Activated naive CD4-positive, alpha-beta T cell treated with Interleukin-2 at 50 U/mL for 16 hours (primary cell): ENCODE measurements at places on chromosomes 1 and 21.

- DNase-seq: no peak
These were observed 8.3 kb upstream of the FASLG start for GRCh38 chr1:172650474-172651193.

DNA sequence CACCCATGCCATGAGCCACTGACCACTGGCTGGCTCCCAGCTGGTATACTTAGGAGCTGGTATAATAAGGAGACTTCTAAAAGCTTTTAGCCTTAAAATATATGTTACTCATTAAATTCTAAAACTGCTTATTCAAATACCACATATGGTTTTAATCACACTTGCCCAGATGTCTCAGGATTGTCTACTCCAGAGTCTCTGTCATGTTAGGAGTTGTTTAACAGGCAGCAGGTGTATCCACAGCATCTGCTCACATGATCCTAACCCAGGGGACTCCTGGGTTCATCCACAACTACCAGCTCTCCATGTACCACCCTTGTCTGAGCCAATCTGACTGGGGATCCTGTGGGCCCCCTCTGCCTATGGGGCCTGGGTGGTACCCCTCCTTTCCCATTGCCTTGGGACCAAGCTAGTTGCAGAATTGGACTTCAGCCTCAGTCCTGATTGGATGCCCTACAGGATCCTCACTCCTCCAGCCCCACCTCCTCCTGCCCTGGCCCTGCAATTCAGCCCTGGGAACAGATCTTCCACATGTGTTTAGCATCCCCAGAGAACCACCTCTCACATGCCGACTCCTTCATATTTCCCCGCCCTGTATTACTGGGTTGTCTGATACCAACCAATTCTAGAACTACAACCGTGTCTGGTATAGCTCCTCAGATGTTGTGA is 61.3 kb downstream of the BCAR3 start:
- DNase-seq: no peak

- no peak for DNase-seq
These were observed 6.8 kb downstream of the SLC5A9 start for GRCh38 chr1:48229317-48229716.

DNA sequence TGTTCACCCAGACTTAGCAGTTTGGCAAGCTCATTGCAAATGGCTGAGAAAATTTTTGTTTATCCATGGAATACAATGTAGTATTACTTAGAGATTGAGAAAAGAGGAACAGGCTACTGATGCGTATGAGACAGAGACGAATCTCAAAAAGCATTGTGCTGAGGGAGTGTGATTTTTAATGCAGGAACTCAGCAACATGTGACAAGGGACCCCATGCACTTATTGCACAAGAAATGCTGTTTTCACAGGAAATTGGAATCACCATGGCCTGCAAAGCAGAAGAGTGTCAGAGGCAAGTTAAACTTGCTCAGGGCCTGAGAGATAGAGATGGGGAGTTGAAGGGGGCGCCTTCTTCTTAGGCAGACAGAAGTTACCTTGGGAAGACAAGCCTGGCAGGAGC is 32.6 kb upstream of the TLR5 start:
- no peak for DNase-seq

DNA sequence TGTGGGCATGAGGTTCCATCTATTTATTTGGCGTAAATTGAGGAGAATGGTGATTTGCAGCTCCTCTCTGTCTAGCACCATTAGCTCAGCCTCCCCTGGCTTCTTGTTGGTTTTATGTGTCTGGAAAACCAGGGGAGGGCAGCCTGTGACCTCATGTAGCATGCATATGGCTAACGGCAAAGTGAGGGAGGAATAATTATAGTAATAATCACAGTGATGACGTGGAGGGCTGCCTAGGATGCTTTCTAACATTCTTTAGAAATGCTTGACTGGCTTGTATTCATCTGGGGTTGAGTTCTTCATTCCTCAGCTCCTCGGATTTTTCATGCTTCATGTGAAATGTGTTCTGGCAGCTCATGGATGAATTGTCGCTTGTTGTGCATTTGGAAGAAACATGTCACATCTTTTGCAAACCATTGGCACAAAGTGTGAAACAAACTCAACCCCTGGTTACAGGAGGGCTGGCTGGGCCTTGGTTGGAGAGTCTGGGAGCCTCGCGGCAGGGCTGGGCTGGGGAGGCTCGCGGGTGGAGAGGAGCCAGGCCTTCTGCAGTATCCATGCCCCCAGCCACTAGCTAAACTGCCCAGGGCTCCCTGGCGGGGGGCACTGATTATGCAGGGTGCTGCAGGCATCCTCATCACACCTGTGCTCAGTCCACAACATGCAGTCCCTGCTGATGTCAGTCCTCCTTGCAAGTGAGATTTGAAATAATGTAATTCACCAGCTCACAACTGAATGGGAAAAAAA is 149.6 kb downstream of the DISC1 start:
- DNase-seq: no peak

DNA sequence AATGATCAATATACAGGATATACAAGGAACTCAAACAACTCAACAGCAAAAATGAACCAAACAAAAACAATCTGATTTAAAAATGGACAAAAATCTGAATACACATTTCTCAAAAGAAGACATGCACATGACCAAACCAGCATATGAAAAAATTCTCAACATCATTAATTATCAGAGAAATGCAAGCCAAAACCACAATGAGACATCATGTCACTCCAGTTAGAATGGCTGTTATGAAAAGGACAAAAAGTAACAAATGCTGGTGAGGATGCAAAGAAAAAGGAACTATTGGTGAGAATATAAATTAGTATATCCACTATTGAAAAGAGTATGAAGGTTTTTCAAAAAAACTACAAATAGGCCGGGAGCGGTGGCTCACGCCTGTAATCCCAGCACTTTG is 42.0 kb downstream of the FCRL3 start:
- DNase-seq: no peak

- DNase-seq: no peak
These were observed 770 bp upstream of the RC3H1 start for GRCh38 chr1:174022976-174023277.

DNA sequence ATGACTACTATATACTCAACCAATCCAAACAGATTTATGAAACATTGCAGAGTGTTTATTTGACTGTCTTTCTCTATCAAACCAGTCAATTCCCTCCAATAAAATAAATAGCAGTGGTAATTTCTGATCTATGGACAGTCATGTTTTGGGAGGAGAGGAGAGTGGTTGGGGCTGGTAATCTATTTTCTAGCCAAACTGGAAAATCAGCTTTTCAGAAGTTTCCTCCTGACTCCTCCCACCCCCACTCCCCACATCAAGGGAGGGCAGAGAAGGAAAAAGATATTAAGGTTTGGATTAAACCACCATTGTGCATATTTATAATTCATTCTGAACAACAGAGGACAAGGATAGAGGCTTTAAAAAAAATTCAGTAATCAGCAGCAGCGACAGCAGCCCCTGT is 69.4 kb upstream of the SOX13 start:
- no peak for DNase-seq

DNA sequence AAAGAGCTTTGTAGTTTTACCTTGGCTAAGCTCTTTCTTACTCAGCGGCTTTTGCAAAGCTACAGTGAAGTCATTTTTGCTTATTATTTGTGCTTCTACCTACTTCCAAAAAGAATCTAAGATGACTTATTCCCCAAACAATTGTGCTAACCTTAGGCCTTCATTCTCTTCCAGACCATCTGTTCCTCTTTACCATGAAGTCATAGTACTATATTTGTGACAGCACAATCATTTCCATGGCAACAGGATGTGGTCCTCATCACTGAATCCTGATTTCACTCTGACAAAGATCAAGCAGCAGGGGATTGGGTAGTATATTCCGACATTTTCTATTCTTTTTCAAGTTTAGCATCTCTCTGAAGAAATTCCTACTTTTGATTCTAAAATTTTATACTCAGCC is 24.8 kb upstream of the NMNAT2 start:
- DNase-seq: no peak

DNA sequence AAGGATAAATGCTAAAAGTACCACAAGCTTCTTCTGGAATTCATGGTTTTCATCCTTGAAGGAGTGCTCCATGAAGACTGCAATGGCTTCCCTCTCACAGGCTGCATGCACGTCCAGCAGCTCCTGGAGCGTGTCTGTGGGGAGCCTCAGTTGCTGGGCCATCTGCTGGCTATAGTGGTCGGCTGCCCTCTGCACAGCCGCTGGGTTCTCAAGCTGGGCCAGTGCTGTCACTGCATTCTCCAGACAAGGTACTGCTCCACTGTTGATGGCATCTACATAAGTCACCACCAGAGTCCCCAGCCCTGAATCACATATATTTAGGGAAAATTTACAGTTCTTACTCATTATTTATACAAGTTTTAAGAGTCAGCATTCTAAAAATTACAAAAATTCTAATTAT is 8.7 kb downstream of the GBP4 start:
- DNase-seq: no peak

DNA sequence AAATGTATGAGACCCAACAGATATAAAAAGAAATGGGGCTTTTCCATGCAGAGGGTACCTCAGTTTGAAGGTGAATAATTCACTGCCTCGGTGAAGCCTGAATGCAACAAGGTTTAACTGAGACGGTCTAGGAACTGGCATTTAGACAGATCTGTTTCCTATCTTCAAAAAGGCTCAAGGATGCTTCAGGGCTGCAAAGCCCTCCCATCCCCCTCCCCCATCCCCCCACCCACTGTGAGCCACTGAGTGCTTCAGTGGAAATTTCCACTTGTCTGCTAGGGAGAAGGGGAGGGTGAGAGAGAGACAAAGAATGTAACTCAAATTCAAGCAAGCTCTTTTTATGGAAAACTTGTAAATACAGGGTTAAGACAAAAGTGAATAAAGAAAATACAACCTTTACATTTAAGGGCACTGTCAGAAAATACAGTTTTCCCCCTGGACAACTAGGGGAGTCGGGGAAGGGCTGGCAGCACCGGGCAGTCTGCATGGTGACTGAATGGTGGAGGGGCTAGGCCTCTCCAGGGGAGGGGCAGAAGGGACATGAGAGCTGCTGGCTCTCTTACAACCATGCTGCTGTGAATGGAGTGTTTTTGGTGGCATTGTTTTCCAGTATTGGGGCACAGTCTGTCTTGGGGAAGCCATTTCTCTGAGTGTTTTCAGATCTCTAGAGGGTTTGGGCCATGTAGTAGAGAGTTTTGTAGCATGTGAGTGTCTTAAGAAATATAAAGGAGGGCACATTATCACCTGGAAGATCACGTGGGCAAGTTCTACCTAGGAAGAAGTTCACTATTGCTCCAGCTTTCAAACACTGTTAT is 56.7 kb downstream of the MRPS6 start:
- no peak for DNase-seq
